Right atrium auricular region (tissue), 2 donors: ENCODE measurements at places on chromosomes 12 and 14. TPM values are rescaled to one million over a fixed set of nuclear protein-coding genes. Genes with fewer than 3 reads are reported as not detected.

The DEPDC4 gene
- 0.44 TPM for total RNA-seq

The RNASE2 gene
- 4.1 TPM for total RNA-seq

The MYL2 gene
- 227 TPM for total RNA-seq

The RNF212B gene
- total RNA-seq, result not detected

The RNASE7 gene
- total RNA-seq, result not detected

The KLRC1 gene
- total RNA-seq, result 0.24 TPM

The CHGA gene
- not detected for total RNA-seq

The CAPZA3 gene
- total RNA-seq, result not detected

The TAS2R10 gene
- total RNA-seq, result not detected
